CD4-positive, alpha-beta T cell treated with Interleukin-6 for 4 hours (primary cell): ENCODE measurements at places on chromosomes 3 and 15.

DNA sequence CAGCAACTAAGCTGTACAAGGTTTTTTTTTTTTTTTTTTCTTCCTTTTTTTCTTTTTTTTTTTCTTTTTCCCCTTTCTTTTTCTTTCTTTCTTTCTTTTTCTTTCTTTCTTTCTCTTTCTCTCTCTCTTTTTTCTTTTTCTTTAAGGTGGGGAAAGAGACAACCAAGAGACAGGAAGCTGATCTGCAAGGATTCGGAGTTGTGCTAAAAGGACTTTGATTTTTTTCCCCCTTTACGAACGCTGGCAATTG is 148 bp downstream of the RBMS3 start:
- DNase-seq: no peak

- DNase-seq: no peak
Measured at GRCh38 chr15:100667405-100668347, 65.3 kb downstream of the ASB7 start.

DNA sequence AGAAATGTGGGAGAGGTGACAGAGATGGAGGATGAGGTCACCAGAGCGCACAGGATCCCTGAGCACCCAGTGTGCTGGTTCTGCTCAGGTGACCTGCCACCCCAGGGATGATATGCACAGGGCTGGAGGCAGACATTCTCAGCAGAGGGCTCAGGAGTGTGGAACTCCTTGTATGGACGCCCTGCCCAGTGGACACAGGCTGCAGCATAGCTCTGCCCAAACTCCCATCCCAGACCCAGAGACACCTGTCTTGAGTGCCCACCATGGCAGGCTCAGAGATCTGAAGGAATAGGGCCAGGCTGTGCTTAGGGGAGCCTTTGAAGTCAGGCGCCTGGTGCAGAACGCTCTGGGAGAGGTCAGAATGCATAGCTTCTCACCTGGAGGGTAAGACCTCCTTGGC is 47.3 kb downstream of the PPCDC start:
- DNase-seq: no peak

DNA sequence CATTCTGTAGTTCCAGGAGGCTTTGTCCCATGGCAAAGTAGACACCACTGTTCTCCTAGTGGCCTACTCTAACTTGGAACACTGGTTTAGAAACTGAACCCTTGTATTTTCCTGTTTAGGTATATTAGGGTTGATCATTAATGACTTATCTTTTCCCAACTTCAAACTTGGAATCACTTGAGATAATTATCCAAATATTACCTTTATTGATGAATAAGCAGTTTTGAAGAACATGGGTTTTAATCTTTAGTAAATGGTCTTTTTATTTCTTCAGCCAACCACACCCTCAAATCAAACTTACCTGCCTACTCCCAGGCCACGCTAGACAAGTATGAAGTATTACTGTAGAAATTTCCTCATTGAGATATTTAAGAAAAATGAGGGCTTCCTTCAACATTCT is 6.5 kb upstream of the P3H2 start:
- no peak for DNase-seq

- DNase-seq: no peak
Measured at GRCh38 chr15:69820819-69821218, 276.9 kb downstream of the TLE3 start.

DNA sequence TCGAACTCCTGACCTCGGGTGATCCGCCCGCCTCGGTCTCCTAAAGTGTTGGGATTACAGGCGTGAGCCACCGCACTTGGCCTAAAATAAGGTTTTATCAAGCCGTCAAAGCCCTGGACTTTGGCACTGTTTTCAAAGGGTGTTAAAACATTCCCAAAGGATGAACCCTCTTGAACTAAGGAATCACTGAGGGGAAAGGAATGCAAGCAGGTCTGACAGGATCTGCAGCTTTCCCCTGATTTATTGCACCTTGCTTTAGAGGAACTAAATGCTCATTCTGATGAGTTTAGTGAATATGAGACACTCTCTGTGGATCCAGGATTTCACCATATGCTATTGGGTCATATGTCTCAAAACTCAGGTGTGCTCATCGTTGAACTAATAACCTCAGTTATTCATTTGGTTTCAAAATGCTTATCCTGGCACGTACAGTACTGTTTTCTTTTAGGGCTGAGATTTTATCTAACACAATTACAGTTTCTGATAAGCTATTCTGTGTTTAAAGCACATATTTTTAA is 63.0 kb upstream of the TSC22D2 start:
- no peak for DNase-seq

DNA sequence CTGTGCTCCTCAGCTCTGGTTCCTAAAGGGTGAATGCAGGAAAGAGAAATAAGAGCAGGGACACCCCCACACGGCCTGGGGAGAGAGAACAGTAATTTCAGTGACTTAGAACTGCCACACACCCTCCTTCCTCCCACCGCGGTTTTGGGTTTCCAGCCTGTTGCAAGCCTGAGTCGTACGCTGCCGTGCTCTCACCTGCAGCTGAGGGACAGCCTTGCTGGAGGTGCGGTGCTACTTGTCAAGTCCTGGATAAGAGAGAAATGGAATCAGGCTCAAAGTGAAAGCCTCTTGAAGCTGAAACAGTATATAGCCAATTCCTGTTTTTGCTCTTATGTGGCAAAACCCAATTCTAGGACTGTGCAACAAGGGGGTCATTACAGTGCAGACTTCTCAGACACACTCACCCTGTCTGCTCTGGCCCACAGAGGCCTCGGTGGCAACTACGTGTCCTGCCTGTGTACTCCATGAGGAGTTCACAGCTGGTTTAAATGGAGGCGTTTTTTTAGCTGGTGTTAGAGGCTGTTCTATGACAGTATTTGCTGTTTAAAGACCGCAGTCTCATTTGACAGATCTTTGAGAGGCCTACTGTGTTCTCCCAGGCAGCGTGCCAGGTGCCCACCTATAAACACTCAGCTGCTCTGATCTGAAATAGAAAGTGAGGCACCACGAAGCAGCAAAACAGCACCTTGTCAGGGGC is 42.9 kb downstream of the TBC1D2B start:
- peak; percentile 85 for DNase-seq

- DNase-seq: no peak
Measured at GRCh38 chr3:188881954-188882641, 289.7 kb upstream of the TPRG1 start.

DNA sequence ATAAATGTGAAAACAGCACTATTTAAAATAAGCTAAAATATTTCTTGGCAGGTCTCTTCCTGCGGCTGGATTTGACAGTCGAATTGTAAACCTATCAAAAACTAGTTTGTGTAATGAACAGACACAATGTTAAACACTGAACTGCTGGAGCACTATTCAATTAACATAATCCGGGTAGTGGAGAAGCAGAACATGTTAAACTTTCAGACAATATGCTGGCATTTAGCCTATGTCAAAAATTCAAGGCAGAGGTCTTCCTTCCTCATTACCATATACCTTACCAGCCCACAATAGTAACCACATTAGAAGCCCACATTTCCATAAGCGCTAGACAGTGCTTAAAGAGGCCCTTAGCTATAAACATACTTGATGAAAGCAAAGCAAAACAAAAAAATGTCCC is 1042.9 kb downstream of the ROBO1 start:
- no peak for DNase-seq

- DNase-seq: no peak
Measured at GRCh38 chr3:34284959-34285826, 486.8 kb downstream of the PDCD6IP start.

GRCh38 chr15:49215768-49216739 is 46.0 kb downstream of the GALK2 start:
- DNase-seq: no peak

DNA sequence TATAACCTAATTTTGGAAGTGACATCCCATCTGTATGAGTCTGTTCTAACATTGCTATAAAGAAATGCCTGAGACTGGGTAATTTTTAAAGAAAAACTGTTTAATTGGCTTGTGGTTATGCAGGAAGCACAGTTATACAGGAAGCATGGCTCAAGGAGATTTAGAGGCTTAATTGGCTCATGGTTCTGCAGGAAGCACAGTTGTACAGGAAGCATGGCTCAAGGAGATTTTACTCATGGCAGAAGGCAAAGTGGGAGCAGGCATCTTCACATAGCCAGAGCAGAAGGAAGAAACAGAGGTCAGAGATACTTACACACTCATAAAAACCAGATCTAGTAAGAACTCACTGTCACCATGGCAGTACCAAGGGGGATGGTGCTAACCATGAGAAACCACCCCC is 193.1 kb upstream of the ADAMTS9 start:
- DNase-seq: no peak

DNA sequence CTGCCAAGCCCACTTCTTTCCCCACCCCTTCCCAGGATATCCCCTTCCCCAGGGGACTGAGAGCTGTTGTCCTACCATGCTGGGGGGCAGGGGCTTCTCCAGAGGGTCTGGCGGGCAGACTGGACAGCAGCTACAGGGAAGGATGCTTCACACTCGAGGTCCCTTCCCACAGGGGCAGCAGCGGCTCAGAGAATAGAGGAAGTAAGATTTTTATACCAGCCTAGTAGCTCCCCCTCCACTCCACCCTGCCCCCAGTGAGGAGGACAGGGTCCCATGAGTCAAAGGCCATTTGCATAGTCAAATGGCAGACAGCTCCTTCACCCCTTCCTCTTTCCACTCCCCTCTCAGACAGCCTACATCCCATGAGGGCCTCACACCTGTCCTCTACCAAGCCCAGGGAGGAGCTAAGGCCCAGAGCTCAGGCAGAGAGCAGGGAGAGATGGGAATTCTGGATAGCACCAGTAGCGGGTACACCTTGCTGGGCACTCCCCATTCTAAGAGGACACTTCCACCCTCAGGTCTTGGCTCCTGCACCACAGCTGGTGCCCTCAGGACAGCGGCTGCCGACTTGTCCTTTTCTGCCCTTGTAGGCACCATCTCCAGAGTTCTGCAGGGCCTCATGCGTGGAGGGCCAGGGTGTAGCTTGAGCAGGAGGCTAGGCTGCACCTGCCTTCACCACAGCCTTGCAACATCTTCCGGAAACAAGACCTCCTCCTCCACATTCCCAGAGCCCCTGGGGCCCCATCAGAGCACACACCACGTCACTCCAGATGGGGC is at the start of gene TLR9:
TLR9 (minus strand) TSS at position 194 of the 777 bp plus-strand sequence; CDS start at position 78, 116 bp downstream.
- DNase-seq: peak; percentile 53

DNA sequence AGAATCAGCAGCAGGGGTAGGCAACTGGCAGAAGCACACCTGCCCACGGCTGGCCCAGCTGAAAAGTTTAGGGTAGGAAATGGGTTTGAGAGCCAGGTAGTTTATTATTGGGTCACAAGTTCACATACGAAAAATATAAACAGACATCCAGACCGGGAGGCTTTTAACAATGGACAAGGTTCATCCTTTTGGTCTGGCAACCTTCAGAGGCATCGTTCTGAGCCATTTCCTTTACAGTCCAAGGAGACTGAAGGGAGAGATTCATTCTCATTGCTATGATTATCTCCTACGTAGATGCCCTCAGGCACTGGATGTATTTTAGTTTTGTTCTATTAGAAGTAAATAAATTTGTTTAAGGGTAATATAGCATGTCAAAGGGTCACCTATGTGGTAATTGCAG is 248.0 kb upstream of the THBS1 start:
- no peak for DNase-seq

GRCh38 chr15:85274315-85275050 is 105.9 kb upstream of the AKAP13 start:
- DNase-seq: no peak

GRCh38 chr3:73060302-73060723 is 1.1 kb upstream of the EBLN2 start:
- no peak for DNase-seq

DNA sequence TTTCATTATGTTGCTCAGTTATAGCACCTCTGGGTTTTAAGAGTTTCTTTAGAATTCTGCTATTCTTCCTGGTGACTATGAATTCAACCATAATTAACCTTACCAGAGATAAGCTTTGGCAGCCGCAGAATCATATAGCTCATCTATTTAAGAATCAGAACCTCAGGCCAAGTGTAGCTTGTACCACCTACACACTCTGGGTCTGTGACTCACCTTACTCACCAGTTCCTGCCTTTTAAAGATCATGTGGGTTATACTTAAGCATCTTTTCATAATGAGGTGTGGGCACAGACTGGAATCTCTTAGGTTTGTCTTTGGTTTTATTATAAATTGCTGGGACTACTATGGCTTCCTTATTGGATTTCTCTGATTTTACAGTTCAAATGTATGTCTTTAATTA is 21.9 kb downstream of the CDV3 start:
- DNase-seq: no peak

GRCh38 chr15:67216859-67217258 is 37.6 kb downstream of the AAGAB start:
- no peak for DNase-seq

DNA sequence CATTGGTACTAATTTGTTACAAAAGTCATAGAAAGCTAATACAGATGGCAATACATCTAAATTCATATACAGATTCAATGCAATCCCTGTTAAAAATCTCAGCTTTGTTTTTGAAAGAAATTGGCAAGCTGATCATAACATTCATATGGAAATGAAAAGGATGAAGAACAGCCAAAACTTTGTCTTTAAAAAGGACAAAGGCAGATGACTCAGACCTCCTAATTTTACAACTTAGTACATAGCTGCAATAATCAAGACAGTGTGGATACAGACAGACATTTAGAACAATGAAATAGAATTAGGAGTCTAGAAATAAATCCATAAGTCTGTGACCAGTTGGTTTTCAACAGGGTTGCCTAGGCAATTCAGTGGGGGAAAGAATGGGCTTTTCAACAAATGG is 63.3 kb downstream of the AQP9 start:
- no peak for DNase-seq

DNA sequence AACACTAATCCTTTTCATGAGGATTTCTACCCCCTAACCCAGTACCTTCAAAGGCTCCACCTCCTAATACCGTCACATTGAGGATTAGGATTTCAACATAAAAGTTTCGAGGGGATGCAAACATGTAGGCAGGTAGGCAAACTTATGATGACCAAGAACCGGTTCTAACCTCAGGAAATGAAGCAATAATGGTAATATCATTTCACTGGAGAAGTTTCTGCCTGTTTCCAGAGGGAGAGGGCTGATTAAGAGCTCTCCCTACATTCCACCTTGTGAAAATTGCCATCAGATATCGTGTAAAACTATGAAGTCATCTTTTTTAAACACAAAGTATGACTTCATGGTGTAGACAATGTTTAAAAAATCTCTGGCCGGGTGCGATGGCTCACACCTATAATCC is 31.6 kb downstream of the NKIRAS1 start:
- DNase-seq: no peak

- DNase-seq: no peak
Measured at GRCh38 chr3:160981217-160981938, 123.8 kb downstream of the B3GALNT1 start.

DNA sequence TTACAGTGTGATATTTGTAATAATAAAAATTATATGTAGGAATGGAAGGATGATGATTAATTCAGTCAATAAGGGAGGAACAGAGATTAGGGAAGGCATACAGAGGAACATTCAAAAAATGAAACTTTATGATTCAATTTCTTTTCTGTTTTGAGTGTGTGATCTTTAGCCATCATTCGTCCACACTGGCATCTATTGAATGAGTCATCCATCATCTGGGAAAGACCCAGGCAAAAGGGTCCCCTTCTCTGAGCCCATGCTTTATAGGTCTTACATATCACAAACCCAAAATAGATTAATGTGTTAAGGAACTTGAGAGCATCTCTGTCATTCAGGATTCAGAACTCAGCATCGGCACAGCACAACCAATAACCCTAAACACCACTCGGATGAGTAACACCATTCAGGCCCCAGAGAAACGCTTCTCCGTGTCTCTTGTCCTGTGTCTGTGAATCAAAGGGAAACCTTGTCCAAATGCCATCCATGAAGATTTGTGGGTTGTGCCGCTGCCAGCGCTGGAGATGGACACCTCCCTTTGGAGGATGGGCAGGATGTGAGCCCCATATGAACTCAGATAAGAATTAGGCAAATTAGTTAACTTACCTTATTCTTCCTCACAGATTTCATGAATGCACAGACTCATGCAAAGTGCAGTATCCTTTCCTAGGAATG is 21.7 kb upstream of the TPM1 start:
- DNase-seq: no peak

- DNase-seq: peak; percentile 12
Measured at GRCh38 chr15:66703540-66703941, 1.5 kb downstream of the SMAD6 start.
